CMK (cell line): ENCODE measurements at places on chromosomes 7 and 10.
A peak's percentile ranks its signal among the peaks of the same experiment; 100 is the strongest.

DNA sequence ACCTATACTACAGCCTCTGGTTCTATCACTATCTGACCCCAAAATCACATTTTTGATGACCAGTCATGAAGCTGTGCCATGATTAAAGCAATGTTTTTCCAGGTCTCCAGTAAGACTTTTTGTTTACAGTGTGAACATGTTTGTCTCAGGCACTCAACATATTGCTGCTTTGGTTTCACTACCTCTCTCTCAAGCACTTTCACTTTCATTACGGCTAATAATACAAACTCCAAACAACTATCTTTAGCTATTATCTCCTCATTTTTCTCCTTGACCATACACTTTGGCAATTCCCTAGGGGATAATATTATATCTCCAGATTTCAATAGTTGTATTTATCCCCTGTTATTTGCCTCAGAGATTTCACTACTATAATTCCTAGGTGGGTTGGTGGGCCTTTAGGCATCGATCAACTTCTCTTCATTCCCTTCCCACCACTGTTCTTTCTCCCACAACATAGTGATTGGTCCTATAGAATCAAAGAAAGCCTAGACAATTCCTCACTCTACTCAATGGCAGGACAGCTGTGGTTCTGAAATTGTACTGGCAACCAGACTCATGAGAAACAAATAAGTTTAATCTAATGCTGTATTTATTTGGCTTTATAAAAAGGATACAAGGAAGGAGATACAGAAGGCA, 261.4 kb upstream of the ZWINT start:
- DNase-seq, result no peak

DNA sequence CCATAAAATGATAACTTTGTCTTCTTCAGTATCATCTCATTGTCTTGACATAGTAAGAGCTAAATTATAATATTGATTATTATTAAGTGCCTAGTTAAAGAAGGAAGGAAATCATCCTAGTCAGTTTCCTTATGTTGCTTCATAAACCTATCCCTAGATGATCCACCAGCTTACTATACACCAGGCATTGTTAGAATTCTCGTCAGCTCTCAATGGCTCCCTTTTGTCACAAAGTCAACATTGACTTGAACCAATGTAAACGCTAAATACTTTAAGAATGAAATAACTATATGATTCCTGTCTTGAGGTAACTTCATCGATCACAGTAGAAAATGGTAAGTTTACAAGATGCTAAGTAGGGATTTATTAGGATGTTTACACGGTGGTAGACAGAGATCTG, 1162.9 kb downstream of the CNTNAP2 start:
- DNase-seq, result no peak

DNA sequence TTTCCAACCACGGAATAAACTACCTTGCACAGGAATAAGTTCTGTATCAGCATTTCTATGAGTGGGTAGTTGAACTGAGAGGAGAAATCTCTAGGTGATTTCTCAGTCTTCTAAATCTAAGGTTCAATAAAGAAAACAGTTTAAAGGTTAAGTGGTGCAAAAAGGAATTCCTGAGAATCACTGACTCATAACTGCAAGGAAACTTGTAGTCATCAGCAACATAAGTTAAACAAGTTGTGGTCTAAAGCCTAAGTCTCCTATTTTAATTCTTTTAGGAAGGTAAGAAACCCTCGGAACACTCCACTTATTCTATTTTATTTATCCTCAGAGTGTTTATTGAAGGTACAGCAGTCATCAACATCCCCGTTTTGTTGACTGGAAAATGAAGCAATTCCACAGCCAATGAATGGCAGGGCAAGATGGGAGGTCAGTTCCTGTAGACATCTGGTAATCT, 92.4 kb upstream of the PIK3CG start:
- no peak for DNase-seq

GRCh38 chr10:125407557-125407956, 247.2 kb upstream of the CTBP2 start:
- DNase-seq, result no peak

- DNase-seq, result peak; percentile 85
Measured at GRCh38 chr10:132448248-132448731, 51.3 kb downstream of the PWWP2B start.

DNA sequence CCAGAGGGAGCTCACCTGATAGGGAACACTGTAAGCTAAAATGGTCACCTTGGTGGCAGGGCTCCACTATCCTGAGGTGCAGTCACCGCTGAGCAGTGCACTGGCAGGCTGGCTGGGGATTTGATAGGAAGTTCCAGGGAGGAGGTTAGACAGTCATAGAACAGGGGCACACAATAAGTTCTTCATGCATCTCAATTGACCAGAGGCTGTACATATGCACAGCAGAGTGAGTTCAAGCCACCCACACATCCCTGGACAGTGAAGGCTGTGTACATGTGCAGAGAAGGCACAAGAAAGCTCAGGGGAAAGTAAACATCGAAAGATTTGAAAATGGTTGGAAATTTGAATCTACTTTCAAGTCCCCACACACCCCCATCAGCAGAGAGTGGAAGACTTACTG, 13.9 kb downstream of the PRTFDC1 start:
- no peak for DNase-seq

GRCh38 chr7:95255691-95256090, 68.6 kb downstream of the PON1 start:
- no peak for DNase-seq

GRCh38 chr7:135238112-135238744, 4.6 kb downstream of the STRA8 start:
- peak; percentile 7 for DNase-seq

GRCh38 chr7:87876040-87876868, at the start of the genes DBF4 and SLC25A40:
Gene DBF4 (plus strand): TSS chr7:87876493. CDS start chr7:87876733, 240 bp downstream.
Gene SLC25A40 (minus strand): TSS chr7:87876360. CDS start chr7:87858727, 17,633 bp downstream.
- peak; percentile 73 for DNase-seq

GRCh38 chr7:16891874-16892643, 10.3 kb upstream of the AGR3 start:
- DNase-seq, result no peak

- no peak for DNase-seq
Measured at GRCh38 chr7:65840446-65840845, 32.4 kb upstream of the VKORC1L1 start.

- no peak for DNase-seq
Measured at GRCh38 chr7:17300012-17300411, 1.6 kb downstream of the AHR start.

- DNase-seq, result no peak
Measured at GRCh38 chr7:69295977-69296376, 302.3 kb upstream of the AUTS2 start.

DNA sequence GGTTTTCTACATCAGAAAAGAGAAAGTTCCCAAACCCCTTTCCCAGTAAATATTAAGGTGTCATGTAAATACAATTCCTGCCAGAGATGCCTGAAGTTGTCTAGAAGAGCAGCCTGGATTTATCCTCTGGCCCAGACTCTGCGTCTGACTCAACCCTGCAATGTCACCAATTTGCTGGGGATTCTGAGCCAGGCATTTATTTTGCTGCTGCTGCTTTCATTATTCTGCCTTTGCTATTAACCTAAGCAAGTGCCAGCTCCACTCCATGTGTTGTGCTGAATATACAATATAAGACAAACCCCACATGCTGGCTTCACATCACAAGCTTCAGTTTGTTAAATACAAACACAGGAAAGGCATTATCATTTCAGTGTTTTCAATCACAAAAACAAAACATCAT, 59.1 kb downstream of the ELAPOR2 start:
- DNase-seq, result no peak

DNA sequence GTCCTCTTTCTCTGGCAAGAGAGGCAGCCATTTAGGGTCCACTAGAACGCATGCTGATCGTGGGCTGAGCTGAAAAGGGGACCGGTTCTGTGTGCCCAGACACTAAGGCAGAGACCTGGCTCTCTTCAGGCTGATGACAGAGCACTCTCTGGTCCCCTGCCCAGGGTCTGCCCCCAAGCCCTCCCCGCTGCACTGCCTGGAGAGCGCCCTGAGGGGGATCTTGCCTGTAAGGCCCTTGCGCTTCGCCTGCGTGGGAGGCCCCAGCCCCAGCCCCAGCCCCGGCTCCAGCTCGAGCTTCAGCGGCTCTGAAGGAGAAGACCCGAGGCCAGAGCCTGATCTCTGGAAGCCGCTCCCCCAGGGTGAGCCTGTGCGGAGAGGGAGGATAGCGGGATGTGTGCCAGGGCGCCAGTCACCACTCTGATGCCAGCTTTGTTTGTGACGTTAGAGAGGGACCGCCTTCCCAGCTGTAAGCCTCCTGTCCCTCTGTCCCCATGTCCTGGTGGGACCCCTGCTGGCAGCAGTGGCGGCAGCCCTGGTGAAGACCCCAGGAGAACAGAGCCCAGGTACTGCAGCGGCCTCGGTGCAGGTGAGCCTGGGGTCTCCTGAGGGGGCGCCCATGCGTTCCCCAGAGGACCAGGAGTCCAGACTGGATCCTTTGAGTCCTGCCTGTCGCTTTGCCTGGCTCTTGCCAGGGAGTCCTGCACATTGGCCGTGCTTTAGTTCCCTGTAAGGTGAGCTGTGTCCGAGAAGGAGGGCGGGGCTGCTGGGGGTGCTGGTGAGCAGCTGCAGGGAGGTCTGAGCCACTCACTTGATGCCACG, 43.2 kb downstream of the ZNF467 start:
- no peak for DNase-seq

DNA sequence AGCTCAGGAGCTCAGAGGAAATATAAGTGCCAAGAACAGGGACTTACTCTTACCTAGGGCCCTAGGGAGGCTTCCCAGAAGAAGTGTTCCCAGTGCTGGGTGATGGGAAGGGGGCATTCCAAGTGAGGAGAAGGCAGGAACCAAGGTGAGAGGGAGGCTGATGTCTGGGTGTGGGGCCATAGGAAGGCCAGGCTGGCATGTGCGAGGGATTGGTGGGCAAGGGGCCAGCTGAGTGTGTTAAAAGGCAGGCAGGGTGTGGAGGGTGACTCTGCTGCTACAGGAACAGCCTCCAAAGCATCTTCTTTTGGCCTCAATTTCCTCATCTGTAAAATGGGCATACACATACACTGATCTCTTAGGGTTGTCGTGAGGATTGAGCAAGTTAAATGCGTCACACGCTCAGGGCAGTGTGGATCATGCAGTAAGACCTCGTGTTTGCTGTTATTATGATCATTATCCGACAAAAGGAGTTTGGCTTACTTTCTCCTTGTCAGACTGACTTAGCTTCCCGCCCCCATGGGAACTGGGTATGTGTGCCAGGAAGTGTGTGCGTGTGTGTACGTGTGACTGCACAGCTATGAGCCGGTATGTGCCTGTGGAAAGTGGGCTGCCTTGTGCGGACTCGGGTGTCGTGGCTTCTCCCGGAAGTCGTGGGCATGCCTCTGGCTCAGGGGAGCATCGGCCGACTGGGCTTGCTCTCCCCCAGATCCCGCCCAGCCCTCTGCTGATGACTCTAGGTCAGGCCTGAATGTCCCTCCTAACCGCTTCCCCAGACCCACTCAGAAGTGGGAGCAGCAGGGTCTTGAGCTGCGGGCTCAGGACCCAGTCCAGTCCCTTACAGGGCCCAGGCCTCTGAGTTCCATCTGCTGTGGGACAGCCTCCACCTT, 59.6 kb downstream of the NEURL1 start:
- DNase-seq, result no peak

DNA sequence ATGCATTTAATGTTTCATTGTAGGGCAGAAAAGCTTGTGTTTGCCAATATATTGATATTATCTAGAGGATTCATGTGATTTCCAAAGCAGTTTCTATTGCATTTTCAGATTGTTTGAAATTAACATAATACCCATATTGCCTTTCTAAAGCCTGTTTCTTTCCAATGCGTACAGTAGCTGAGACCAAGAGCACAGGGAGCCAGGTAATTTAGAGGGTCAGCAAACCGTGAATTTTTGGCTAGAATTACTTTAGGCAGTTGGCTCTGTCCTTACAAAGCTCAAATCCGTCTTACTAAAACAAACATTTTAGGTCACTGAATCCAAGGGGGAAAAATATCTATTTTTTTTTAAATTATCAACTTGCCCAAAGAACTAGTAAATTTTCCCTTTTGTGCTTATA, 604.9 kb upstream of the ADARB2 start:
- DNase-seq, result no peak

DNA sequence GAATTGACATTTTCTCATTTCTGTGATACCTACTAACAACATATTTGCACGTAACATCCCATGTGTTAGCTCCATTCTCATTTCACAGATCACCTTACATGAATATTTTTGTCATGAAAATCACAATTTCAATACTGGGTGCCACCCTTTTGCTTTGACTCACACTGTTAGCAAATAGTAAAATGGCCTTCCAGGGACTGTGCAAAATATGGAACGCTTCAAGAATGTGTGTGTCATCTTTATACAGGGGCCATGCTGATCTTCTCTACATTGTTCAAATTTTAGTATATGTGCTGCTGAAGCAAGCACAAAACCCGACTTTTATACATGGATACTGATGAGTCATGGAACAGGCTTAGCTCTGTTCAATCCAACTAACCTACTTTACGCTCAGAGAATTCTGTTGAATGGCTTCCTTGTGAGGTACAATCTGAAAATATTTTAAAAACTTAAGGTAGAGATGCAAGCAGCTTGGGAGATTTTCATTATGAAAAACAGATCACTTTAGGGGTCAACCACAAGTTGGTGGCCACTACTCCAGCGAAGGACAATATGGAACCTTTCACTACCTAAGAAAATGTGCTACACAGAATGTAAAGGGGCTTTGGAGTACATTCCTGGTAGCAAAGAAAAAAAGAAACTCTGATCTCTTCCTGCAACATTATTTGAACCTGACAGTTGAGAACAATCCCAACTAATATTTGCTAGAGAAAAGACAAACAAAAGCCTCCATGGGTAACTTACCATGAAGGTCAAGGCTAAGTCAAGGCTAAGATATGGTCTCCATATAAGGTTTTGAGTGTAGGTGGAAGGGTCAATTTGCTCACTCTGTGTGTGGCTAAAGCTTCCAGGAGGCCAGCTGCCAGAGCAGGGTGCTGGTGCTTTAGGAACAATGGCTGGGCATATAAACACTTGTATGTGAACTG, 11.9 kb downstream of the ANKRD26 start:
- DNase-seq, result no peak

- no peak for DNase-seq
Measured at GRCh38 chr7:6590645-6591110, 857 bp downstream of the INTS15 start.

GRCh38 chr10:49298671-49298982, 343 bp upstream of the C10orf71 start:
- no peak for DNase-seq

GRCh38 chr10:78577712-78578111, 491.1 kb upstream of the ZMIZ1 start:
- DNase-seq, result no peak

DNA sequence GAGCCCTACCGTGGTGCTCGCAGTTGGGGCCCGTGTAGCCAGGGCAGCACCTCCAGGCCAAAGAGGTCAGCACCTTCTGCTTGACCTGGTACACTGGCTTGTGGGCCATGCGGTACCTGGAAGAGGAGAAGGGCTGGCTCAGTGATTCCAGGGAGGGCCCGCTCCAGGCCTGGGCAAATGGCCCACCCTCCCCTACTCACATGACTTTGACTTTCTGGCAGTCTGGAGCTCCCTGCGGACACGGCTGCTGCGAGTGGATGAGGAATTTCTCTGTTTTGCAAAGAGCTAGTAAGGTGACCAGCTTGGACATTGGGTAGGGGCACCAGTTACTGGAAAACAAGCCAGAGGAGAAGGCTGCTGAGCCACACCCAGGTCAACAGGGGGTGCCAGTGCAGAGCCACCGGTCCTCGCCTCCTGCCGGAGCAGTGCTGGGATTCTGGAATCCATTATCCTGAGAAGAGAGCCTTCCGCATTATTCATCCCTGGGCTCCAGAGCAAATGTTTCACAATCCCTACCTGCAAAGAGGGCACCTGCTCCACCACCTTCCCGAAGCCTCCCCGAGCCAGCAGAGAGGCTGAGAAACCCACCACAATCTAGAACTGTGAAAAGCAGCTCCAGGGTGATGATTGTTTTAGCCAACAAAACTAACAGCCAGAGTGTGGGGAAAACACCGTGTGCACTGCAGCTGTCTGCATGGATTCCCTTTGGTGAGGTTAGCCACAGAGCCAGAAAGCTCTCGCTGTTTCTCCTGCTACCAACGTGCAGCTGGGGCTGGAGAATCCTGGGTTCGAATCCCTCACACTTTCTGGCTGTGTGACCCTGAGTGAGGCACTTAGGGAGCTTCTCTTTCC, 11.8 kb downstream of the MMRN2 start:
- DNase-seq, result no peak
